Stimulated activated CD8-positive, alpha-beta memory T cell treated with anti-CD3 and anti-CD28 coated beads, Interleukin-15, amount 100 ng/mL, for 24 hours (primary cell): ENCODE measurements at places on chromosomes 6 and 20.

DNA sequence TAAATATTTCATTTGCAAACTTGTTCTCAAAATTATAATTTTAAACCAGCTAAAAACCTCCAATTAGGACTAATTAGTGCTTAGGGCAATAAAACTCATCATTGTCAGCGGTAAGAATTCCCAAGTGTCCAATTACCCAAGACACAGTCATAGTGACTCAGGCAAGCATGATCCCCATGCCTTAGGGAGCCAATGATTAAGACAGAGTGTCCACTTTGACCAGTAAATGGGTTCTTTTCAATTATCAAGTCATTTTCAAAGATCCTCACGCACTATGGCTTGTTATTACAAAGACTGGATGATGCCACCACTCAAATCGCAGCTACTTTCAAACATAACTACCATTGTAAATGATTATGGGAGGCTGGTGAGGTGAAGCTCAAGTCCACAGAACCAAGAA lies 114.0 kb downstream of the BFSP1 start:
- DNase-seq, result no peak

DNA sequence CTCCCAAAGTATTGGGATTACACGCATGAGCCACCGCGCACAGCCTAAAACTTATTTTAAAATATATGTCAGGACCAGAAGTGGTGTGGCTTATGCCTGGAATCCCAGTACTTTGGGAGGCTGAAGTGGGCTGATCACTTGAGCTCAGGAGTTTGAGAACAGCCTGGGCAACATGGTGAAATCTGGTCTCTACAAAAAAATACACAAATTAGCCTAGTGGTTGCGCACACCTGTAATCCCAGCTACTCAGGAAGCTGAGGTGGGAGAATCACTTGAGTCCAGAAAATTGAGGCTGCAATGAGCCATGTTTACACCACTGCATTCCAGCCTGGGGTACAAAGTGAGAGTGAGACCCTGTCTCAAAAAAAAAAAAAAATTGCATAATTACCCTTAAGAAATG lies 13.7 kb downstream of the PXT1 start:
- no peak for DNase-seq

- DNase-seq, result no peak
Measured at GRCh38 chr6:61755739-61756138, 530.3 kb downstream of the KHDRBS2 start.

DNA sequence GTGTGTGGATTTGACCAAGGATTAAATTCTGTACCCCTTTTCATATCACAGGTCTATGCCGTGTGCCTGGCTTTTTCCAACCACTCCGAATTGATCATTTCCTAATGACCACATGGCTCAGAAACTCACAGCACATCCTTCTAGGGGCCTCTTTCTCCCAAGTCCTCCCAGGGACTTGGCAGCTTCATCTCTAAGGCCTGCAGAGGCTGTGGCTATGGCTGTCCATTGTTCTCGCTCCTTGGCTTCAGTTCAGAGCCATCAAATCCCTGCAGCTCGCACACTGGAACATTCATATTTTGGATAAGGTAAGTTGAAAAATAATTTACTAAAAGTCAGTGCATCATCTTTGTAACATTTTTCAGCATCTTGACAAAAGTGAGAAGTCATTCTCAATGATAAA lies 497.2 kb upstream of the CDH4 start:
- no peak for DNase-seq

DNA sequence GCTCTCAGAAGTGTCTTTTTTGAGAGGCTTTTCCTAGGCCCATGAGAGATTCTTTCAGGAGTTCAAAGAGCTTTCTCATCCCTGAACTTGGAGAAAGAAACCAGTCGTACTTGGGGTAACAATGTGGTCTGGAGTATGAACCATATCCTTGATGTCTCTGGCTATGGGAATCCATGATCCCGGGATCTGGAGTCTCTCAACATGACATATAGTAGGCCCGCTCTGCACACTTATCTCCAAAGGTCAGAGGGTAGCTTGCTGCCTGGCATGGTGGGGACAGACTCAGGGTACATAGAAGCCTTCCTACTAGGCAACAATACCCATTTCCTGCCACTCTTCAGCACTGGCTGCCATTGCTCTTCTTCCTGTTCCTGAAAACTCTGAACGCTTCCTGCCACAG lies 42.2 kb upstream of the NFATC2 start:
- DNase-seq, result no peak

- no peak for DNase-seq
Measured at GRCh38 chr20:2768632-2769015, 31.8 kb downstream of the CPXM1 start.
